ENCODE measurements at places on chromosomes 3 and 15. TPM values are rescaled to one million over a fixed set of nuclear protein-coding genes. Genes with fewer than 3 reads are reported as not detected.

- no peak for DNase-seq
These were observed 51.5 kb downstream of the IL12A start for GRCh38 chr3:160040181-160040580.

RETNLB gene
- total RNA-seq, result not detected

DNA sequence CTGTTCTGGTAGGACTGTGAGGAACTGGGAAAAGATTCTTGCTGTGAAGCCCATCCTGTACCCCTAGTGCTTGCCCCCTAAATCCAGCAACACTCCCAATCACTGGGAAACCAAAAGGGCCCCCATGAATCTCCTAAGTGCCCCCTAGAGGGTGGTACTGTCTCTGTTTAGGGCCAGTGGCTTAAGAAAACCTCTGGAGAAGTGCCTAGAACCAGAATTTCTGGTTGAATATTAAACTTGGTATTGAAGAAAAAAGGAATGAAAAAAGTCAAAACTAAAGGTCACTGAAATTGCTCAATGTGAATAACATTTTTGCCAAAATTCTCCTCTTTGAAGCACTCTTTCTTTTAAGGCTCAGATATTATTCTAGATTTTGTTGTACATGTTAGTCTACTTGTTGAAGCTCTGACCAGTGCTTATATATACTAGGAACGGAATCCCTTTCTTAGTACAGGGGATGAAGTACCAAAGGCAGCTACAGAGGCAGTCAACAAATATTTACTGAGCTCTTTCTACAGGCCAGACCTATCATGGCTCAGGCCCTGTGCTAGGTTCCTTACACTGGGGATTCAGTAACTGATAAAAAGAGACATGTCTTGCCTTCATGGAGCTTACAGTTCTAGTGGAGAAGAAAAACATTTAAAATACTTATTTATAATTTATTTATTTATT lies 138.8 kb downstream of the MYLK start:
- peak; percentile 15 for DNase-seq

- DNase-seq, result no peak
These were observed 393.1 kb upstream of the ARRDC4 start for GRCh38 chr15:97567411-97567810.

TJP1 gene
- total RNA-seq, result 86.5 TPM

DNA sequence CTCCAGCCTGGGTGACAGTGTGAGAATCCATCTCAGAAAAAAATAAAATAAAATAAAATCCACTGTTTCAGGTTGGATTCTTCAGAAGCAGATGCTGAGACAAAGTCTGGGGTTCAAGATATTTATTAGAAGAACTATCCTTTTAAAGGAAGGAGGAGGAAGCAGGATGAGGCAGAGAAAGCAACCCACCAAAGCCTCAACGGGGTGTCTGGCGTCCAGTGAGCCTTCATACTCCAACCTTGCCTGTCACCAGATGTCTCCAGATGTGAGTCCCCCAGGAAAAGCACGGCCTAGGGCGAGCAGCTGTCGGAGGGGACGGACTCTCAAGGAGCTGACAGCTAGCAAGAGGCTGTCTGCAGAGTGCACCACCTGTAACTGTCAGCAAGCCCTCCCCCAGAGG lies 37.3 kb downstream of the MB21D2 start:
- no peak for DNase-seq

- DNase-seq, result no peak
These were observed 3.0 kb upstream of the CD80 start for GRCh38 chr3:119562307-119562961.

DNA sequence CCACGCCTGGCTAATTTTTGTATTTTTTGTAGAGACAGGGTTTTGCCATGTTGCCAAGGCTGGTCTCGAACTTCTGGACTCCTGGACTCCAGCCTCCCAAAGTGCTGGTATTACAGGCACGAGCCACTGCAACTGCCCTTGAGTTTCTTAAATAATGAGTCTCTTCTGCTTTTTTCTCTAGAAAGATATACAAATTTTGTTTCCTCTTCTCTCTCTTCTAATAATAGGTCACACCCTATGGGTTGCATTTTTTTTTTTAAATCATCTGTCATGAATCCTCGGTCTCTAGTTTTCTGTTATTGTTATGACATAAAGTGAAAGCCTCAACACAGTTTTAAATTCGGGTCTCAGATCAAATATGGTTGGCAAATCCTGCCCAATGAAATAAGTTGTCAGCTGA lies 111.2 kb downstream of the IL12A start:
- no peak for DNase-seq

DNA sequence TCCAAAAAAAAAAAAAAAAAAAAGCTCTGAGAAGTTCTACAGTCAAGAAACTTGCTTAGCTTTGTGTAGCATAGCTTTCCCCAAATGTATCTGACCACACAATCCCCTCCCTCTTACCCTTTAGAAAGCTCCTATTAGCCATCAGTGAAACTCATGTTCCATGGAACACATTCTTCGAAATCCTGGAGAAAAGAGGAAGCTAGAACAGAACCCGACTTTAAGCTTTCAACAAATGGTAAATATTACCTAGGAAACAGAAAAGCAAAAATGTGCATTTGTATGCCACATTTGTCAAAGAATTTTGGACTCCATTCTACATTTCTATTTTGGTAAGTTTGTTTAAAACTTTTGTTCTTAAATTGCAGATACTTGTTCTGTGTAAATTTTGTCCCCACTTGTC lies 17.4 kb upstream of the CRTC3 start:
- no peak for DNase-seq

DNA sequence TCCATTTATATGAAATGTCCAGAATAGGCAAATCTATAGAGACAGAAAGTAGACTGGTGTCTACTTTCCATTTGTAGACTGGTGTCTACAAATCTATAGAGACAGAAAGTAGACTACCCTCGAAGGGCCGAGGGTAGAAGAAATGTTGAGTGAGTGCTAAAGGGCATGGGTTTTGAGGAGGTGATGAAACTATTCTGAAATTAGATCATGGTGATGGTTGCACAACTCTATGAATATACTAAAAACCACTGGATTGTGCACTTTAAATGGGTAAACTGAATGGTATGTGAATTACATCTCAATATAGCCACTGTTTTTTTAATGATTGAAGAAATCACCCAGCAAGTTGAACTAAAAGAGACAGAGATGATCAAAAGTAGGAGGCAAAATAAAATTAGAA lies 27.9 kb downstream of the TP53BP1 start:
- DNase-seq, result peak; percentile 79

DNA sequence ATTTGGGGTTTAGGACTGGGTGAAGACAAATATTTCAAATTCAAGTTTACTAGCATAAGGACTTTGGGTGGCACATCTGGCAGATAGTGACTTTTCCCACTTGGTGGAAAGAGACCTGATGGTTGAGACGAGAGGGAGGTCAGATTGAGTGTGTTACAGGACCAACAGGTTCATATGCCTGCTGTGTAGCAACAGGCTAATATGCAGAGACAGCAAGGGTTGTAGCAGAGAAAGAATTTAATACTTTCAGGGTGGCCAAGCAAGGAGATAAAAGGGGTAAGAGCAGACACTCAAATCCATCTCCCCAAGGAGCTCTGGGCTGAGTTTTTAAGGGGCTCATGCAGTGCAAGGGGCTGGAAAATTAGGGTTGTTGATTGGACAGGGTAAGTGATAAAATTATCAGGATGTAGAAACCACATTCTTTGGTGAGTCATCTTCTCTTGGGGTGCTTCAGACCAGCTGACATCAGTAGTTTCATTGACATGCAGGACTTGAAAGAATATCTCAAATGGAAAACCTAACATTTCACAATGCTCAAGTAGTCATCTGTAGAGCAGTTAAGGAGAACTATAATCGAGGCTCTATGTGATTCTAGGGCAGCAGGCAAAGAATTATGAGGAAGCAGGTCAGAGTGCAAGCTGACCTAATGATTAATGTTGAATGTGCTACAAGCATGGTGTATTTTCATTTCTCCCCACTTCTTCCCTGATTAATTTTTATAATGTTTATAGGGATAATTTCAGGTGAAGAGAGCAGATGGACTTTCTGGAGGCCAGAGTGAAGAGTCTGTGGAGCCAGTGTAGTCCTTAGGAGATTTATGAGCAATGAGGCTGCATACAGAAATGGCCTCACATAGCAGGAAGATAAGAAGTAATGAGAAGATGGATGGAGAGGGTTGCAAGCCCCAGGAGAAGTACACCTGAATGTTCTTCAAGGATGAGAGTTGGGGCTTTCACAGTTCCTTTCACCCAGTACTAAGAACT lies 13.7 kb downstream of the FOXB1 start:
- DNase-seq, result peak; percentile 91

HEMK1 gene
- 6.6 TPM for total RNA-seq

GRCh38 chr15:96329403-96329981 lies 1.0 kb upstream of the NR2F2 start:
- DNase-seq, result no peak

- no peak for DNase-seq
These were observed 208.0 kb upstream of the EOMES start for GRCh38 chr3:27930052-27930602.

CTDSPL gene
- 80.6 TPM for total RNA-seq

- no peak for DNase-seq
These were observed 23.6 kb downstream of the CRTC3 start for GRCh38 chr15:90553248-90553745.

VGLL3 gene
- 1.1 TPM for total RNA-seq

SHC4 gene
- total RNA-seq, result under 0.01 TPM

DNA sequence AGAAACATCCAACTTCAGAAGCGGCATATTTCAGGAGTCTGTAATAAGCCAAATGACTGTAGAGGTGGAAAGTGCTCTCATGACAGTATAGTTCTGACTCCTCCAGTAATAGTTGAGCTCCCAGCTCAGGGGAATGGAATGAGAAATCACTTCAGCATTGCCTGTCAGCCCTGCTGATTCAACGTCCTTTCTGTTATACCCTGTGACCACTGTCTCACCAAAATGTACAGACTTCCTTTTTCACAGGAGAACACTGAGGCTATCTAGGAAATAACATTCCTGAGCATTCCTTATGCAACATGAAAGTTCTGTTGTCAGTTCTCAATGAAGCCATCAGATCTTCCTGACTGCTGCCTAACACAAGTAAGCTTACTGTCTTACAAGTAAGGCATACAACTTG lies 284.5 kb upstream of the MME start:
- peak; percentile 94 for DNase-seq

GPR62 gene
- not detected for total RNA-seq

GRCh38 chr3:168213920-168214319 lies 118.2 kb upstream of the GOLIM4 start:
- DNase-seq, result no peak

DNA sequence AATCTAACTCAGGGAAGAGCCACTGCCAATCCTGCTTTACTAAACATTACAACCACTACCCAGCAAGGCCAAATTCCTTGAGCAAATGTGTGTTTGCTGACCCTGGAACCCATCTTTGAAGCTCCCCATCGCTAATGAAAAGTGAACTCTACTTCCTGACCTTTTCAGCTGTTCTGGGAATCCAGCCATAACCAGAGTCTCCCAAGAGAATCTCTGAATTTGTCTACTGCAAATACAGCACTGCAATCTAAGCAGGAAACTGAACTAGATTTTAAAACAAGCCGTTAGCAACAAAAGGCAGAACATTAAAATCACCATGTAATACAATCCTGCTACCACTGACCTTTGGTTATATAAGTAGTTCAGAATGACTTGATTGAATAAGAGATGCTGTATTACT lies 309.2 kb downstream of the MAGI1 start:
- no peak for DNase-seq

GRCh38 chr3:178479860-178480259 lies 56.4 kb upstream of the KCNMB2 start:
- no peak for DNase-seq
